ENCODE measurements at places on chromosomes 11 and 22.

DNA sequence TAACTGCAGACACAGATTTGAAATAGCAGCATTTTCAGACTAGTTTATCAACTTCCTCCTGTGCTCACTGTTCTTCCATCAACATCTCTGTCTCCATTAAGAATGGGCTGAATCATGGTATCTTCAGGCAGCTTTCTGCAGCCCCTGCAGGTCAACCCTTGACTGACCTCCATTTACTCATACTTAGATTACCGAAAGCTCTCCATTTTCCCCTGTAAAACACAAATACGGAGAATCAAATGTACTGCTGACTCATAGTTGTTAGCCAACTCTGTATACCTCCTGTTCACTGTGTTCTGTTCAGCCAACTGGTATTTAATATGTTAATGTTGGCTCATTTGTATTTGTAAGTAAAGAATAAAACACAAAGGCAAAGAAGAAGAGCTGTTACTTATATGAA is 364.0 kb downstream of the CASP12 start:
- DNase-seq, result no peak

DNA sequence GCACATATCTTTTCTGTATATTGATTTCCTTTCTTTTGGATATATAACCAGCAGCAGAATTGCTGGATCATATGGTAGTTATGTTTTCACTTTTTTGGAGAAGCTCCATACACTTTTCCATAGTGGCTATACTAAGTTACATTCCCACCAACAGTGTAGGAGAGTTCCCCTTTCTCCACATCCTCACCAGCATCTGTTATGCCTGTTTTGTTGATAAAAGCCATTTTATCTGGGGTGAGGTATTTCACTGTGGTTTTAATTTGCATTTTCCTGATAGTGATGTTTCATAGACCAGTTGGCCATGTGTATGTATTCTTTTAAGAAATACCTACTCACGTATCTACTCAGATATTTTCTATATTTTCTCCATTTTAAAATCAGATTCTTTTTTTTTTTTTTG is 419.3 kb upstream of the FAT3 start:
- DNase-seq, result no peak

DNA sequence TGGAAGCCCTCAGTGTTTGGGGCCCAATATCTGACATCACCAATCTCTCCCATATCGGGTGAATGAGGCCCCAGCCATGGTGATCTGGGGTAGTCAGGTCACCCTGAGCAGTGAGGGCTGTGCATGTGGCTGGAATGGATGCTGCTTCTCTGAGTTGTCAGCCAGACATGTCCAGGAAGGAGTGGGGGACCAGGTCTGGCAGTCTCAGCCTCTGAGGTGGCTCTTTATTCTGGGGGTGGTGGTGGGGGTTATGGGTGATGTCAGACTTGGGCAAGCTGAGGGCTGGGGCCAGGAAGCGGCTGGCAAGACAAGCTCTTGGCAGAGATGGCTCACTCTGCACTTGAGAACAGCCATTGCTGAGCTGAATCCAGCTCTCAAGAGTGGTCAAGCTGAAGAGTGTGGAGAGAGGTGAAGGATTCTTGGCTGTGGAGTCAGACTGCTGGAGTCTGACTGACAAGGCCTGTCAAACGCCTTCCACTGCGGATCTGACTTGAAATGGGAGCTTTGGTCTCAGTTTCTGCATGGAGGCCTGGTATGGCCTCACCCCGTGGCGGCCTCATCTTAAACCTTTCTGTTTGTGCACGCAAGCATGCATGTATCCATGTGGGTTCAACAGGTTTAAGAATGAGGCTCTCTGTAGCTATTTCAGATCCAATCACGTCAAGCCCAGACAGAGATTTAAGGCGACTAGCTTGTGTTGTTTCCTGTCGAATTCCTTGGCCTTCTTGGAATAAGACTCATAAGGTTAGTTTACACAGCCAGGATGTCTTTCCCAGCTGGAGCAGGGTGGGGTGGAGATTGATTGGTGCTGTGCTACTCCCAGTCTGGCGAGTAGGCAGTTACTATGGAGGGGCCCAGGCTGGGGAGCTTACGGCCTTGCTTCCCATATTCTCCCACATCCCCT is 83.9 kb upstream of the TIMP3 start:
- DNase-seq, result no peak

- no peak for DNase-seq
These were observed 12.7 kb downstream of the MRGPRX3 start for GRCh38 chr11:18145025-18145424.

- no peak for DNase-seq
These were observed 10.0 kb upstream of the CD5 start for GRCh38 chr11:61092280-61092766.

DNA sequence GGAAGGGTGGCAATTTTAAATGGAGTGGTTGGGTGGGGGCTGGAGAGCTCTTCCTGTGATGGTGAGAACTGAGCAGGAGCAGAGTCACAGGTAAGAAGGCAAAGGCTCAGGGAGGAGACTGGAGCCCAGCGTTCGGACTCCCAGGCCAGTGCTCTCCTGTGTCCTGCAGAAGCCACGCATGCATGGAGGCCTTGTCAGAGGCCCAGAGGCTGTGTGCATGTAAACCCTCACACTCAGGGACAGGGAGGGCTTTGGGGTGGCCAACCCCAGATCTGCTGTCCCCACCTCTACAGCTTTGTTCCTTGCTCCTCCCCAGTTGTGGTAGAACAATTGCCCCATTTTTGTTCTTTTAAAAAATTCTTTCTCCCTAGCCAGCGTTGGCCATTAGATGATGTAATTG is 130.4 kb upstream of the PARVA start:
- DNase-seq, result no peak

DNA sequence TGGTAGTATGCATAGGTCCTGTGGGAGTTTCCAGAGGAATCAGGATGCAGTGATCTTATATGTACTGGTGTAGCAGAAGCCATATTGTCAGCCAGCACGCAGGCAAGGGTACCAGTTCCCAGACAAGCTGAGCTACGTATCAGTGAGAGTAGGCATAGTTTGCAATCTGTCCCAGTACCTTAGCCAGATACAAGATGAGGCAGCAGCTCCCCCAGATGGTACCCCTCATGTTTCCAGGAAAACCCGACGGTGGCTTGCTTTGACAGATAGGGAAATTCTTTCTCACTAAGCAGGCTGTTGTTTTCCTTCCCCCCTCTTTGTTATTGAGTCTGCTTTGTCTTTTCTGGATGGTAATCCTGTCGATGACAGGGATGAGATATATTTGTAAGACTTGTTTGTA is 109.7 kb upstream of the RRM1 start:
- DNase-seq, result no peak

- no peak for DNase-seq
These were observed 167.1 kb upstream of the TTC12 start for GRCh38 chr11:113147249-113147648.

- no peak for DNase-seq
These were observed 30.2 kb downstream of the GTF2H1 start for GRCh38 chr11:18352581-18352980.

DNA sequence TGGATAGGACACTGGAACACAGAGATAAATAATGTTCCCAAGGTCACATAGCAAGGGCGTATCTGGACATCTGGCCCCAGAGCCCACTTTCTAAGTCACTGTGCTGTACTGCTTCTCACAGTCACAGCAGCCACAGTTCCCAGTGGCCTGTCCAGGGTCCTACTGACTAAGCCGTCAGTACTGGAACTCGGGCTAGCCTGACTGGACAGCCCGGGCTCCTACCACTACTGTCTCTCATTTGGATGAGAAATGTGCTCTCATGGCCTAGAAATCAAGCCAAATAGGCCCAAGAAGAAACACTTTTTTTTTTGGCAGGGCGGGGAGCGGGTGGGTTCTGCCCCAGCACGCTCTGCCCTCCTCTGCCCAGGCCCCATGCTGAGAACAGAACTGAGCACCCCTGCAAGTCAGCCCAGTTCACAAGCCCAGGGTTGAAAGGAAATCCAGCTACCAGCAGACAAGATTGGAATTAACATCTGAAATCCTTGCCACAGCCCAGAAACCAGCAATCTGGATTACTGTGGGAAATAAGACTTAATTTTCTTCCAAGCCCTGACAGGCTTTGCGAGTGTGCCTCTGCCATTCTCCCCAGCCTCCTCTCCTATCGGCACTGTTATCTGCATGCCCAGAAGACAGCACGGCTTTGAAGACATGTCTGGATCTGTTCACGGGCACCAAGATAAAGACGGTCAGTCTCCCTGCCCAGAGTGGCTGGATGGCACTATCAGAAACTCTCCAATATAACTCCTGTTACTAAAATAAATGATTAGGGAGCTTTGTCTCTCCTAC is 182.9 kb upstream of the NCAM1 start:
- DNase-seq, result no peak

- DNase-seq, result no peak
These were observed 14.0 kb upstream of the TYR start for GRCh38 chr11:89163686-89164085.

DNA sequence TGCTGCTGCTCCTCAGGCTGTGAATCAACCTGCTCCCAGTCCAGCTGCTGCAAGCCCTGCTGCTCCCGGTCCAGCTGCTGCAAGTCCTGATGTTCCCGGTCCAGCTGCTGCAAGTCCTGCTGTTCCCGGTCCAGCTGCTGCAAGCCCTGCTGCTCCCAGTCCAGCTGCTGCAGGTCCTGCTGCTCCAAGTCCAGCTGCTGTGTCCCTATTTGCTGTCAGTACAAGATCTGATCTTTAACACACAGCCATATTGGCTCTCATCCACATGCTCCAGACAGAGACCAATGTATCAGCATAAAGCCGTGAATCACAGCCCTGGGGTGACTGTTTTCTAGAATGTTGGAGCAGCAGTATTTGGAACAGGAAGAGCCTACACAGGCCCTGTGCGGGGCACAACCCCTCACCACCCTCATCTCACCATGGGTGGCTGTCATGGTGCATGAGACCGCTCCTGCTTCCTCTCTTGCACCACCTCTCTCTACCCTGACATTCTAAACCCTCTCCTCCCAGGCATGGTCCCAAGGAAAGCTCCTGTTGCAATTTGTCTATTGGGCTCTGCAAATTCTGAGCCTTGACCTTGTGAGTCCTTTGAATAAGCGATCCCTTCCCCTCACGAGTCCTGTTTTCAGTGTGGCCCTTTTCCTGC is 3.5 kb downstream of the KRTAP5-10 start:
- no peak for DNase-seq

GRCh38 chr11:62388999-62389398 is 29.8 kb upstream of the SCGB1A1 start:
- no peak for DNase-seq

DNA sequence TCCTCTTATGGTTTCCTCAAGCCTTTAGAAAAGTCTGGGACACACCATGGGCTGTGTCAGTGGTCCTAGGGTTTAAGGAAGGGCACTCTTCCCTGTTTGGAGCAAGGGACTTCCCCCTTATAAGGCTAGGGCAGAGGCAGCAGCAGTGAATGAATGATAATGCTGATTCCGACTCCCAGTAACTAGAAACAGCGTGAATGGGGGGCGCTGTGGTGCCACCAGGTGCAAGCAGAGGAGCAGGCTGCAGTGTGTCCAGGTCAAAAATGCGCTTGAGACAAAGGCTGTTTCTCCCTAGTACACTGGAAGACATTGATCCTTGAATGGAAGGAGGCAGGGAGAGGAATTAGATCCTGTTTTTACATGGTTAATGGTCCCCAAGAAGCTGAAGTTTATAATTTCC is 11.6 kb upstream of the RIC3 start:
- no peak for DNase-seq

GRCh38 chr22:39627865-39628562 is 57.5 kb downstream of the CACNA1I start:
- DNase-seq, result no peak

DNA sequence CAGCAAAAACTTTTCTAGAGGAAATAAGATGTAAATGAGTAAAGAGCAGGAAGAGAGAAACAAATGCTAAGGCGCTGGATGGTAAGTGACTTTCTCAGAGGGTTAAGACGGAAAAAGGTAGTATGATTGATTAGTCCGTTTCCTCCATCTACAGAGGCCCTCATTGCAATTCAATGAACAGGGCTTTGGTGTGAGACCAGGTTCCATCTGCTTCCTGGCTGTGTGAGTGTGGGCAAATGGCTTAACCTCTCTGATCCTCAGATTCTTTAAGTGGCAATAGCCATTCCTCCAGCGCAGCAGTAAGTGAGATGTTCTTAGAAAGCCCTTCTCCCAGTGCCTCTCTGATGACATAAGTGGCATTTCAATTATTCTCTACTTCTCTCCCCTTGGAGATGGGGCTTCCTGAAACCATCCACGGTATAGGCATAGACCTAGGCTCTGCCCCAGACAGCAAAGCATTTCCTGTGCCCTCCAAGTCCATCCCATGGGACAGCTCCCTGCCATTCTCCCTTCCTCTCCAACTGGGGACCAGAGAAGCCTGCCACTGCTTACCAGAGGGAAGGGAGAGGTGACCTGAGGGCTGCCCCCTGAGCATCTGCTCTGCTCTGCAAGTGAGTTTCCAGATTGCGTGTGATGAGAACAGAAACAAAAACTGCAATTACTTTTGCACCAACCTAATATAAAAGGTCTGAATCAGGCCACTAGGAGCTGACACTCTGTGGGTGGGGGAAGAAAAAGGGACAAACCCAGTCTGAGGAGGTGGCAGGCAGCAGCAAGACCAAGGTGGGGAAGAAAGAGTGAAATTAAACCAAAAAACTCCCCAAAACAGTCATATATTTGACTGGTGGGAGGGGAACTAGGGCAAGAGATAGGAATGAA is 12.7 kb upstream of the CD44 start:
- DNase-seq, result no peak

- no peak for DNase-seq
These were observed at the start of gene SULT4A1 for GRCh38 chr22:43862074-43862881. Gene SULT4A1 (minus strand): TSS chr22:43862513. CDS start chr22:43862382, 131 bp downstream.

DNA sequence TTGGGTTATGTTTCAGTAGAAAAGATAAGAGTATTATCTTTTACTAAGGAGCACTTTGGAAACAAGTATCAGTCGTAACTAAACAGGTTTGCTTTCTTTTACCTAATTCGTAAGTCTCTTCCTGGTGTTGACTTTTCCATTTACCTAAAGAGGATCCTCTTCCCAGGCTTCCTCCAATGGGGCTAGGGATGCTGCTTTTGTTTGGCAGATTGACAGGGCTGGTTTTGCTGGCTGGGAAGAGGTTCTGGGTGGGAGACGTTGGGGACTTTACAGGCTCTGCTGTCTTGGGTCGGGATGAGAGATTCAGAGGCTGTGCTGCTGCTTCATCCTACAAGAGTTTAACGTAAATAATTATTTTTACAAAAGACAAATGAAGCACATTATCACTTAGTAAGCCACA is 306.7 kb downstream of the SOX6 start:
- no peak for DNase-seq

GRCh38 chr11:27004103-27004502 is 10.2 kb downstream of the FIBIN start:
- no peak for DNase-seq

DNA sequence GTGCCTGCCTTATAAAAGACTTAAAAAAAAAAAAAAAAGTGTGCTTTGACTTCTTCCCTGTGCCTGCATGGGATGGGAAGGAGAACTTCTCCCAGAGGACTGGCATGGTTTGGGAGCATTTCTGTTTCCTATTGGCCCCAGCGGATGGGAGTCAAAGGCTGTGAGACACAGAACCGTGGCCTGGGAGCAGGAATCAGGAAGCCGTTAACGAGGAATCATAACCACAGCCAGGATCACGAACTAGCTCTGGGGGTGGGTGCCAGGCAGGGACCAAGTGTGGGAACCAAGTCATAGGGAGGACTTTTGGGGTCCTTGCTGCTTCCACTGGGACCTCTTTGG is 526 bp downstream of the C1QTNF6 start:
- no peak for DNase-seq

Data from NCI-H1048 (cell line).